ENCODE measurements at places on chromosomes 4 and X.

DNA sequence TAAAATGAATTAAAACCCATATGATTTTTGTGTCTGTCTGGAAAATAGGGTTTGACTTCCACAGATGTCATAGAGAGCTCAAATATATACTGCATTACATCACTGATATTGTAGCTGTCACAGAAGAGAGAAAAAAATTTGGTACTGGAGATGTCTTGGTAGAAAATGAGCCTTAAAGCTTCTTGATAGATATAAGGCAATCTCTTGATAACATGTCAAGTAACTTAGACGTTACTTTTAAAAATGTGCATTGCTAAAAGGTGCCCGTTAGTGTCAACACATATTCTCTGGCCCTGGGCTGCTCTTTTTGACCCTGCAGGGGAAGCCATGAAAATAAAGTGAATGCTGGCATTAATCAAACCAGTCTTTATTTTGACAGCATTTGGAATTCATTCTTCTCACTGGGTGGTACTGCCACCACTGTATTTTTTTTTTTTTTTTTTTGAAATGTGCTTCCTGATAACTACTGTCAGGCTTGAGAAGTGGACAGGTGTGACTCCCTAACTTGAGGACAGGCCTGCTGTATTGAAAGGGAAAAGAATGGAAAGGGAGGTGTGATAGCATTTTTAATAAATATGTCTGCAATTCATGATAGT lies 53.0 kb upstream of the RAPGEF2 start:
- DNase-seq: no peak

GRCh38 chrX:131854581-131854980 lies 168.5 kb upstream of the STK26 start:
- DNase-seq: no peak

GRCh38 chr4:142721187-142721586 lies 124.9 kb downstream of the INPP4B start:
- no peak for DNase-seq

GRCh38 chr4:52665592-52665991 lies 6.5 kb upstream of the USP46 start:
- peak; percentile 12 for DNase-seq

GRCh38 chr4:176840166-176840565 lies 47.4 kb upstream of the VEGFC start:
- DNase-seq: no peak
